ENCODE measurements at places on chromosomes 11 and 22.

GRCh38 chr11:6025056-6025455 lies 5.5 kb downstream of the OR56A1 start:
- peak; percentile 85 for DNase-seq

GRCh38 chr11:110951037-110951949 lies 239.1 kb upstream of the ARHGAP20 start:
- DNase-seq, result no peak

- no peak for DNase-seq
These were observed 1.7 kb downstream of the ESRRA start for GRCh38 chr11:64306876-64307622.

- no peak for DNase-seq
These were observed 12.4 kb downstream of the NRXN2 start for GRCh38 chr11:64710418-64711137.

DNA sequence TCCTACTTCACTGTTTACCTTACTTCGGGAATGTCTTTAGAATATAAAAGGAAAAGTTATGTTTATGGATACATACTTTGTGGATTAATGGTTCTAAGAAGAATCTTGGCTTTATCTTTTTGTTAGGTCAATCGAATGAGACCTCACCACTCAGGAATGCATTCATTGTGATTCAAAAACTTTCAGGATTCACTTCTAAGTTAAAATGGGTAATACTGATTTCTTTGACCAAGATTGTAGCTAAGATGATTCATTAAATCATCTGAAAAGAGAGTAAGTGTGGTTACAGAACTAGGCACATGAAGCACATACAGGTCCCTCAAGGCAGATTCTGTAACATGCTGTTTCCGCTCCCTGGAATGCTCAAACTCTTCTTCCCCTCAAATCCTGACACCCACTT lies 716.4 kb downstream of the KCNA4 start:
- DNase-seq, result no peak

DNA sequence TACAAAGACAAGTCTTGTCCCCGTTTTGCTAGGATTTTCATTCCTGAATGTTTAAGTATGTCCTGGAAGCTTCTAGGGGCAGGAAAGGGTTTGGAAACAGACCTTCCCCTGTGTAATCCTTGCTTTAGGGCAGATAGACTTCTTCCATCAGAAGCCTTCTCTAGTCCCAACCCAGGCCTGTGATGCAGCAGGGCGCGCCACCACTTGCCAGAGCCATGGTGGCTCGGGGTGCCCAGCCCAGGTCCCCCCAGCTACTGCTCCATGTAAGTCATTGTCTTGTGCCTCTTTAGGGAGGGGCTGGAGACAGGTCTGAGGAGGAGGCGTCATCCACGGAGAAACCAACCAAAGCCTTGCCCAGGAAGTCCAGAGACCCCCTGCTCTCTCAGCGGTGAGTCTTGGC lies 4.3 kb downstream of the NOL12 start:
- DNase-seq, result no peak

DNA sequence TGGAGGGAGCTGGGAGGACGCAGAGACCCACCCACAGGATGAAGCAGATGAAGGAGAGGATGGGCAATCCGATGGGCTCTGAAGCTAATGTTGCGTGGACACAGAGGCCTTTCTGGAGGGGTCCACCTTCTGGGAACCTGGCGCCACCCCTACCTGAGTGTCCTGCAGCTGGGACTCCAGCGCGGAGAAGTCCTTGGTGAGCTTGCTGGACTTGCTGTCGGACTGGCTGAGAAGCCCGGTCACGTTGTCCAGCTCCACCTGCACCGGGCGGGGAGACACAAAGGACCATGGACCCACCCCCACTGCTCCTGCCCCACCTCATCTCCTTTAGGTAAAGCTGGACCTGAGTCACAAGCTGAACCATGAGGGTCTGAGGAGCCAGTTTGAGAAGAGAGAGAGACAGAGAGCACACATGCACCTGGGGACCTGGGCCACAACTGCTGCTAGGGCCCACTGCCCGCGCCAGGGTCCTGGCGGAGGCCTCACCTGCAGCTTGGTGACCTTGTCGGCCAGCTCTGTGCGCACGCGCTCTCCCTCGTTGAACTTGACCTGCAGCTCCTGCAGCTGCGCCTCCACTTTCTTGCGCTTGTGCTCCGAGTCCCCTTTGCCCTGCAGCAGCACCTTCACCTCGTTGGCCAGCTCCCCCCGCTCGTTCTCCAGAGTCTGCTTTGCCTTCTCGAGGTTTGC lies 40.8 kb downstream of the APOL1 start:
- no peak for DNase-seq

DNA sequence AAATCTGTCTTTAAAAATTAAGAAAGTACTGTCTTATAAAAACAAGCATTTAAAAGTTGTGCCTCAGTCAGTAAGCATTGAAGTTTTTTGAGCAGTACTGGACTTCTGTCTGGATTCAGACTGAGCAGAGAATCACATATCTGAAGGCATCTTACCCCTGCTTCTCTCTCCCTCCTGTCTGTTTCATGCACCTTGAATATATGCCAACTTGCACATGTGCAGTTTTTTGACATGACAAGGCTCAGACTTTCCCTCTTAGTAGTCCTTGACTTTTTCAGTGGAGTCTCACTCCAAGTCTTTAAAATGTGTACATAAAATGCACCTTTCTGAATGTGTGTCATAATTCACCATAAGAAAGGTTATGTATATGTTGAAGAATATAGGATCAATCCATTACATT lies 19.8 kb downstream of the SPECC1L start:
- DNase-seq, result peak; percentile 52

DNA sequence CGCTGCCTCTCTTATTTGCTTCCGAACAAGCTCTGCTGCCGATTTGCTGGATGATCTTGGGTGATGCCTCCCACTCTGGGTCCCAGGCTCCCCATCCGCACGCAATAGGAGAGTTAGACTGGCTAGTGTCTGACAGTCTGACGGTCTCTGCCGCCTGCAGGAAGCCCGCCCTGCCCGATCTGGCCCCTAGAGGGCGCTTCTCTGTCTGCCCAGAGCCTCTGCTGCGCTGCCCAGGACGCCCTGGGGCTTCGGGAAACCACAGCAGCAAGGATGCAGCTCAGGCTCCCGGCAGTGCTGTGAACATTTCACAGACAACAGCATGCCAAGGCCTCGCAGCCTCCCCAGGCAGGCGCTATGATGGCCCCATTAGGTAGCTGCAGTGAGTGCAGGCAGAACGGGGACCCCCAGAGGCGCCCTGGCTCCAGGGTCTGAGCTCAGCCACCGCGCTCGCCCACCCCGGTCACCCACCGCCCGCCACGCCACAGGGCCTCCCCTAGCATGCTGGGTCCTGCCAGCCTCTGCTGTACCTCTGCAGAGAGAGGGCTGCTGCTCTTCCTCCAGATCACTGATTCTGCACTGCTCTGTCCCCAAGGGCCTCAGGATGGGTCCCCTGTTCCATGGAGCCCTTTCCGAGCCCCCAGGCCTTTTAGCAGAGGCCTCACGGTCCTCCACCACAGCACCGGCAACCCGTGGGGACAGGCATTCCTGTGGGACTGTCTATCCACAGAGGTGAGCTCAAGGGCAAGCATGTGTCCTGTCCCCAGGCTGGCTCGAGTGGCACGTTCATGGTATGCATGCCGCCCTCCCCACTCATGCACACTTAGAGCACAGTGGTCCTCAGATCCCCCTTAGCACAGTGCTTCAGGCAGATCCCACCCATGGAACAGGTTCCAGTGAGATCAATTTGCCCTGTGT lies 4.3 kb upstream of the BAIAP2L2 start:
- peak; percentile 74 for DNase-seq

DNA sequence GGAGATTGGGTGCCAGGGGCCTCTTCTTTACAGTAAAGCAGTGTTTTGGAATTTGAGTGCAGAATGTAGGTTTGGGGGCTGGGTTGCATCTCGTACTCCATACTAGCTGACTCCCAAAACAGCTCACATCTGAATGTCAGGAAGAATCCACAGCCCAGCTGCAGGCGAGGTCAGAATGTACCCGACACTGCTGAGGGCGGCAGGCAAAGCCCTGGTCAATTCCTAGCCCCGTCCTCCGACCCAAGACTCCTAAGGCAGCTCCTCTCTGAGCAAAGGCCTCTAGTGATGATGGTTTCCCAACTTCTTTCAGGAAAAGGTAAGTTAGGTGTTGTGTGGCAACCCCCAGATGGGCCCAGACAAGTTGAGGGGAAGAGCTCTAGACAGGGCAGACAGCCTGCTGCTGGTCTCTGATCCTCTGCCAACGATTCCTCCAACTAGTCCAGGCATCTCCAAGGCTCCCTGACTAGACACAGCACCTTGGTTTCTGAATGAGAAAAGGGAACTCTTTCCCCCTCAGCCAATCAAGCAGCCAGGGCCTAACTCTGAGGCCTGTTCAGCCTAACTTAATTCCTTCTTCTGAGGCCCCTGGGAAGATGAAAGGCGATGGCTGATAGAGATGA lies 8.6 kb downstream of the LARGE2 start:
- DNase-seq, result no peak

DNA sequence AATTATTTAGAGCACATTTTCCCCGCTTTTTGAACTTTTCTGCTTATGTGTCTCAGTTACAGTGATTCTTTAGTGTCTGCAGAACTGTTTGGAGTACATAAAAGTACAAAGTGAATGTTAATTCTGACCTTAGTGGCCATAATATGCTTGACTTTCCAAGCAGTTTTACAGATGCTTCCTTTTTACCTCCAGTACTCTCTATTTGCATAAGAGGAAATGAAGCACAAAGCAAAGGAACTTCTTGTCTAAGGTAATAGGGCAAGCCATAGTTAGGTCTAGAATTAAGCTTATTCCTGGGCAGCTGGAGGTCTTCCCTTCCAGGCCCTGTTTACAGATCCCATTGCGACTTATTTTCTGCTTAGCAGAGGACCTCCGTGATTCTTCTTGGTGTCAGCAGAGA lies 3.6 kb downstream of the GTPBP1 start:
- no peak for DNase-seq

DNA sequence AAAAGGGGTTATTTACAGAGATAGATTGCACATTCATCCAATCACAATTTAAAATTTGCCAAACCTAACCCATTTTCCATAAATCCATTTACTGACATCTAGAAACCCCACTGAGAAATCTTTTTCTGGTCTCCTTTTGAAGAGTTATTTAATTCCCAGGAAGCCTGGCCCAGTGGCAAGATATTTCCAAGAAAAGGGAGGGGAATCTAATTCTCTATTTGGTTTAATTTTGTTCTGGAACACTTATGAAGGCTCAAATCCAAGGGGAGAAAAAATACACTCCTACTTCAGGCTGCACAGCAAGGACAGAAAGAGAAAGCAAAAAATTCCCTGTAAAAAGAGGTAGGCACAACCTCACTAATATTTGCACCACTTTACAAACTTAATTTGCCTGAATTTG lies 88.2 kb upstream of the LDLRAD3 start:
- DNase-seq, result no peak

DNA sequence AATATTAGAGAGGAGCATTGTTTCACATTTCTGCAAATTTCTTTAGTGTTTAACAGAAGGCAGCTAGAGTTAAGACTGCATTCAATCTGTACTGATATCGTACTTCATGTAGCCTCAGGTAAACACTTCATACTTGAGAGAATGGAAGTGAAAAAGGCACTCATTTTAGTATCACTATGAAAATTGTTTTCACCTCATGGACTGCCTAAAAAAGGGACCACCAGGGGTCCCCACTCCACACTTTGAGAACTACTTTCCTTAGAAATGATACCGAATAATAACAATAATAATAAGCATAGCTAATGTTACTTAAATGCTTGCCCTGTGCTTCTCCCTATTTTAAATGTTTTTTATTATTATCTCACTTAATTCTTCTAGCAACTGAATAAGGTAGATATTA lies 95.1 kb downstream of the BLID start:
- DNase-seq, result peak; percentile 10

DNA sequence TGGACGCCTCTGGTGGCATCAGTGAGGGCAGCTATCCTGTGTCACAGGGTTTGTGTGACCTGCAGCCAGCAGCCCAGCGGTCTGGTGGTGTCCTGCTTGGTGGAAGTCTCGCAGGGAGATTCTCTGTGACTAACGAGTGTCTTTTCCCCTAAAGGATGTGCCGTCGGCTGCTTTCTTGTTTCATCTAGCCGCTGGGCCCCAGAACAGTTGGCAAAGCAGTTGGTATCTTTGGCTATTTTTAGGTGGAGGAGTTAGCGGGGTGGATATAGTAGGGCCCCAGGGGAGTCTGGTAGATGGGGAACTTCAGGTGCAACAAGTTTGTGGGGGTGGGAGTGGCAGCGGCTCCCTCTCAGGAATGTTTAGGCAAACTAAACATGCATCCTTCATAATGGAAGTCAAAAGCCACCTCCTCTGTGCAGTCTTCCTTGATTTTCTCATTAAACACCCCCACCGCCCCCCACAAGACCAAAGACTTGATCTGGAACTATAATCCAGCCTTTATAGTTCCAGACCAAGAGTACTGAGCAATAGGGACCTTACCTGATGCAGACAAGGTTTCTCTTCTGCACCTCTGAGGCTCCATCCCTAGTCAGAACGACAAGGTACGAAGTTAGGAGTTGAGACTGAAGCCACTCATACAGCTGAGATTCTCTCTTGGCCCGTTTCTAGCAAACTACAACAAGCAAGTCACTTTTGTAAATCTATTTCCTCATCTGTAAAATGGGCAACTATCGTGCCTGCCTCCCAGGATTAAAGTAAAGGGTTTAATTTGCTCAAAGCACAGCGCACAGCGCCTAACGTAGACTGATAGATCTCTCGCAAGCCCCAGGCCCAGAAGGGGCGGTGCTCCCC lies 1.1 kb upstream of the PELI3 start:
- DNase-seq, result no peak

DNA sequence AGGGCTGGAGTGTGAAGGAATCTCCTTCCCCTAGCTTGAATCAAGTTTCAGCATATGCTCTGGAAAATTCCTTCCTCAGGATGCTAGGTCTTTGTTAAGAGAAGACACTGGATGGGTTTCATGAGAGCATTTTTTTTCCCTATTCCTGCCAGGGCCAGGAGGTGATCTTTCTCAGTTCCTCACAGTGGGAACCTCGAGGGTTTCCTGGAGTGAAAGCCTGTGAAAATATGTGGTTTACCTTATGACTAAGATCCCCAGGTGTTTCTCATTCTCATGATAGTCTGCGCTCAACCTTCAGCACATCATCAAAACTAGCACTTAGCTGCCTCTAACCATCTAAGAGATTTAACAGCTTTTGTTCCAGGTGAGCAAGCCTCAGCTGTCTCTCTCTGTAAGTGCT lies 985.3 kb upstream of the FAT3 start:
- DNase-seq, result no peak

- DNase-seq, result peak; percentile 53
These were observed 19.3 kb downstream of the CREB3L1 start for GRCh38 chr11:46296528-46297448.

DNA sequence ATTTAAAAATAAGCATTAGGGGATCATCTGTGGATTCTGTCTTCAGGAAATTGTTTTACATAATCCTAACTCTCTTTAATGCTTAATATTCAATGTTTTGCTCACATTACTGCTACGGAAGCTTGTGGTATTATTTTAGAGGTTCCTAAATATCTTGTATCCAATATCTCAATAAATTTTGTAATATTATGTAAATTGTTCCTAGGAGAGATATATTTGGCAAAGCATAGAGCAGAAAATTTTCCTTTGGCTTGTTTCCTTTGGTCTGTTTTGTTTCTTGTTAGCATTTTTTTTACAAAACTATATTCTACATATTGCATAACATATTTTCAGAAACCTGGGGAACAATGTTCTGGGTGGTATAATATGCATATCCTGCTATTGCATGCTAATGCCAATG lies 144.8 kb downstream of the GRIA4 start:
- no peak for DNase-seq
